Stromal cell of bone marrow (primary cell): ENCODE measurements at places on chromosomes 1 and 21.

- DNase-seq, result no peak
These were observed 12.6 kb downstream of the DR1 start for GRCh38 chr1:93358293-93358692.

- no peak for DNase-seq
These were observed 301.7 kb downstream of the TTLL7 start for GRCh38 chr1:83697220-83697619.

DNA sequence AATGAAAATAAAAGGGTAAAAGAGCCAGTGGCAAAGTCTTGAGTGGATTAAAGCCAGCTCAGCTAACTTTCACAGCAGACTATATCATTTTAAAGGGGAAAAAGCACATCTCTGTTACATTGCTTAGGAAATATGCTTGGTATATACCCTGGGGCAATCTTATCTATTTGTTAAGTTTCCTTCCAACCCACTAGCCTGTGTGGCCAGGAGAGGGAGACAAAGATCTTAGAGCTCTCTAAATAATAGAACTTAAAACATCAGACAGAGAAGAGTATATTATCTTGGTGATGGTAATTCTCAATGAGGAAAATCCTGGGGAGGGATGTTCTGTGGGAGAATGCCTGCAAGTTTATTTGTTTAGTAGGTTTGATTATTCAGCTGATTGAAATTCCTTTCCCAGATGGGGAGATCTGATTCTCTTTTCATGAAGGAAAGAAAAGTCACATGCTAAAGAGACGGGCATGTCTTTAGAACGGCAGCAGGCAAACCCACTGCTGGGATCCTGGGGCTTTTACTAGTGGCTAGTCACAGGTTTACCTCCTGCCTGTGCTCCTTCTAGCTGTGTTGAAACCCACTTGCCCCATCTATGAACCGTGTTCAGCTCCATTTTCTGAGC, 3.6 kb downstream of the KCNE2 start:
- peak; percentile 45 for DNase-seq

DNA sequence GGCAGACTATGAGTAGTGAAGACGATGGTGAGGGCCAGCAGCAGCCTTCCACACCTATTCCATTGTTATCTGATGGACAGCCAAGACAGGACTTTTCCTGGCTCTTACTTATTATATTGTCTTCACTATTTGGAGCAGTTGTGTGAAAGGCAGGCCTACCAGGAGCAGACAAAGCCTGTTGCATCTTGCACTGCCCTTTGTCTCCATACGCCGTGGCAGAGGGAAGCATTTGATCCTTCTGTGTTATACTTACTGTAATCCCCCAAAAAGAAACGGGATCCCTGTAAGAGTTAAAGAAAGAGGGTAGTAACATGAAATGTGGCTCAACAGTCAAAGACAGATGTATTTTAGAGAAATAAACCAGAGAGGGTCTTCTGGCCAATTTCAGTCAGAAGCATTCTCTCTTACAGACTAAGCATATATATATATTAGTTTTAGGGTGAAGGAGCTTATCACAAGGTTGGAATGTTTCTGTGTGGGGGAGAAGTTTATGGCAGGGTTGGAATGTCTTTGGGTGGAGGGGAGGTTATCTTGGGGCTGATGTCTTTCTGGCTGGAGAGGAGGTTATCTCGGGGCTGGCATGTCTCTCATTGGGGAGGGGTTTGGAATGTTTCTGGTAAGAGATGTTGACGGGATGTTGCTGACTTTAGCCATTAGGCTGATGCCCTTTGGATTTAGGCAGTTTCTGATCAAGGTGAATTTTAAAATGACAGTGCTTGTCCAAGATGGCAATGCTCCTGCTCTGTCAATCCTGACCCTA, 23.4 kb upstream of the HSD3B1 start:
- no peak for DNase-seq

DNA sequence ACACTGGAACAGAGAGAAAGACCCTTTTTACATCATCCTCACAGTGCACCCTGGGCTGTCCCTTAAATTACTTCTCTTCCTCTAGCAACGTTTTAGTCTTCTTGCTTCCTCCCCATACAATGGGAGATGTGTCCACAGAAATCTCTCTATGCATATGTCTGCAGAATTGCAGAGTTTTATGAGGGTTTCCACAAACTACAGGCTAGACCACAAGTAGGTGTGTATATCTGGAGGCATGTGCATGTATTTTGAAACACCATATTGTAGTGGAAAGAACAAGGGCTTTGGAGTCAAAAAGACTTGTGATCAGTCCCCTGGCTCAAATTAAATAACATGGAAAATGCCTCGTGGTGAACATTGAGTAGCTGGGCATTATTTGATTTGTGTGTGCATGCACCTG, 121.3 kb upstream of the IPO9 start:
- DNase-seq, result no peak

DNA sequence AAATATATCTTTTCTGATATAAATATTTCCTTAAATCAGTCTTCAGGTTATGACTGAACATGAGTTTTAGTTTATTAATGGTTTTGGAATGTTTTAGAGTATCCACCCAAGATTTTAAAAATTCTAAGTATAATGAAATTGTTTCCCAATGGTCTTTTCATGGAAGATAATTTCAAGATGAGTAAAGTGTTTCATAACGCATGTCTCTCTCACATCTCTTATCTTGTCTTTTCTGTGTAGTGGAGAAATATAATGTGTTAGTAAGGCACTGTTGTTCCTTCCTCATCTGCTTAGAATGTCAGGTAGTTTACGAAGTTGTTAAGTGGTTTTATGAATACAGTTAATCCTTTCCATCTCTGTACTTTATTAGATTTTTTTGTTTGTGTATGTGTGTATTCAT, 49.6 kb downstream of the PLA2G4A start:
- DNase-seq, result no peak

GRCh38 chr1:81937791-81938450, 137.2 kb downstream of the ADGRL2 start:
- no peak for DNase-seq

- DNase-seq, result no peak
These were observed 37.4 kb downstream of the LAMC2 start for GRCh38 chr1:183223467-183223866.

DNA sequence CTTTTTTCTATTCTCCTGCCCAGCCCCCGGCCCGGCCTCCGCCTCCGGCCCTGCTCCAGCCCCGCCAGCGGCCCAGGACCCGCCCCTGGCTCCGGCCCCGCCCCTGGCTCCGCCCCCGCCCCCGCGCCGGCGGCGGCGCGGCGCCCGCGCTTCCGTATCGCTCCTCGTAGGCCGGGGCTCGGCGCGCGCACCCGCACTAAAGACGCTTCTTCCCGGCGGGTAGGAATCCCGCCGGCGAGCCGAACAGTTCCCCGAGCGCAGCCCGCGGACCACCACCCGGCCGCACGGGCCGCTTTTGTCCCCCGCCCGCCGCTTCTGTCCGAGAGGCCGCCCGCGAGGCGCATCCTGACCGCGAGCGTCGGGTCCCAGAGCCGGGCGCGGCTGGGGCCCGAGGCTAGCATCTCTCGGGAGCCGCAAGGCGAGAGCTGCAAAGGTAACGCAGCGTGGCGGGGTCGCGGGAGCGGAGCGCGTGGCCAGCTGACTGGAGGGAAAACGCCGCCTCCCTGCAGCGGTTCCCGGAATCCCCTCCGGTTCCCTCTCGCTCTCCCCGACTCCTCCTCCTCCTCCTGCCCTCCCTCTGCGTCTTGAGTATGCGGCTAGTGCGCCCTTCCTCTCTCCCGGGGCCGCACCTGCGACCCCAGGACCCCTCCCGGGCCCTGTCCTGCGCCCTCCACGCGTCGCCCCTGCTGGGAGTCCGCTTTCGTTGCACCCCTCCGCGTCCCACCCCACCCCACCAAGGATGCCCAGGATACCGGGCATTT, at the start of gene IFNAR2:
IFNAR2 (plus strand) TSS at position 155 of the 761 bp plus-strand sequence. CDS start 11,985 bp downstream, outside the sequence.
- DNase-seq, result no peak

- DNase-seq, result no peak
These were observed 129.9 kb upstream of the NEGR1 start for GRCh38 chr1:72412286-72412685.

DNA sequence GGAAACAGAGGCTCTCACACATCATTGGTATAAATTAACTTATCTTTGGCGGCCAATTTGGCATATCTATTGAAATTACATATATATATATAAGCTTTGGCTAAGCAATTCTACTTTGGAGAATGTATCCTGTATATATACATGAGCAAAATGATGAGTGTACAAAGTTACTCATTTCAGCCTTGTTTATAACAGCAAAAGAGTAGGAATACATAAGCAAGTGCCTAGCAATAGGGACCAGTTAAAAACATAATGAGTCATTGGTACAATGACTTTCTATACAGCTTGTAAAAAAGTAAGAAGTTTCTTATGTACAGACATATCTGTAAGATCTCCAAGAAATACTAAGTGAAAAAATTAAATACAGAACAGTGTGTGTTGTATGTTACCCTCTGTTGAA, 190.8 kb downstream of the LTN1 start:
- DNase-seq, result no peak

- DNase-seq, result no peak
These were observed 5.7 kb downstream of the ALG14 start for GRCh38 chr1:95067062-95067461.

- no peak for DNase-seq
These were observed 4.2 kb downstream of the PPP1R15B start for GRCh38 chr1:204407295-204407971.

DNA sequence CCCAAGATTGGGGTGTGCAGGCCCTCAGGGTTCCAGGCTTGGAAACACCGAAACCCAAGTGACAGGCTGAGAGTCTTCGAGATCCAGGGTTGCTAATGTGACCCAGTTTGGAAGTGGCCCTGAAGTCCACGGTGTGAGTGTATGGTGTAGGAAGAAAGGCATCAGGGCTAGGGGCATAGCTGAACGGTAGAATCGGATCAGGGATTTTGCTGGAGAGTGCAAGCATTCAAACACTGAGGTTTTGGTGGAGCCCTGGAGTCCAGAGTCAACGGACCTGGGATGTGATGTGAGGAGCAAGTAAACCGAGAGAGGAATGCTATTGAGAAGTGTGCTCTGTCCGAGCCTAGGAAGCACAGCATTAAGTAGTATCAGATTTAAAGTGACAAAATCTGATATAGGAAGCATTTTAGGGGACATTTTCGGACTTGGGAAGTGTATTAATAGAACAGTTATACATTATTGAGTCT, 958 bp downstream of the NFYC start:
- no peak for DNase-seq

DNA sequence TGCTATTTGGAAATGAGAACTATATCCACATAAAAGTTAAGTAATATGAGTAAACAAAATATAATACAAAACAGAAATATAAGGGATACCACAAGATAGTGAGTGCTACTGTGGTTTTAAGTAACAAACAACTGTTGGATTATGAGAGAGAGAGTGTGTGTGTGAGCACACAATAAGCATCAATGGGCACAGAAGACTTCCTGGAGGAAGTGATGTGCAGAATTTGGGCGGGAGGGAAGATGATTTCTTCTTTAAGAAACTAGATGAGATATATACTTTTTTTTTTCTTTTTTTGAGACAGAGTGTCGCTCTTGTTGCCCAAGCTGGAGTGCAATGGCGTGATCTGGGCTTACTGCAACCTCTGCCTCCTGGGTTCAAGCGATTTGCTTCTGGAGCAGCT, 7.9 kb upstream of the IER5 start:
- DNase-seq, result no peak
